ENCODE measurements at places on chromosomes 11 and 22. TPM values are rescaled to one million over a fixed set of nuclear protein-coding genes. Genes with fewer than 3 reads are reported as not detected.

DNA sequence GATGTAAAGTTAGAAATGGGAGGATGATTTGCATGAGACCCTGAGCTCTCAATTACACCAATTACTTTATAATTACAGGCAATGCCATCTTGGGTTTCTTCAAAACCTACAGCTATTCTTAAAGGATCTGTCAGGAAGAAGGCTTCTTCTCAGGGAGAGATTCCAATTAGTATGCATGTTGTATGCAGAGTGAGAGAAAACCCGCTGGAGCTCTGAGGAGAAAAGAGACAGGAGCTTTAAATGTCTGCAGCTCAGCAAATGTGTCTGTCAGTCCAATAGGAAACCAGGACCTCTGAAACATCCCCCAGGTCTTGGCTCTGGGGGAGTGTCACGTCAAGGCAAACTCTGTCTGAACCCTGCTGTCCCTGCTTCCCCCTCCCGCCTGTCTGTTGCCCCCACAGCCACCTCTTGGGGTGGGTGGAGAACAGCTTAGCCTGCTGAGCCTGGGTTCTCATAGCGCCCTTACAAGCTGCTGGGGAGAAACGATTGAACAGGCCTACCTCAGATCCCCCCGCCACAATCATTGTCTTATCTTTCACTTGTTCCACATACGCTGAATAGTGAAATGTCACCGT, 140.2 kb downstream of the SPATA19 start:
- DNase-seq, result no peak

DNA sequence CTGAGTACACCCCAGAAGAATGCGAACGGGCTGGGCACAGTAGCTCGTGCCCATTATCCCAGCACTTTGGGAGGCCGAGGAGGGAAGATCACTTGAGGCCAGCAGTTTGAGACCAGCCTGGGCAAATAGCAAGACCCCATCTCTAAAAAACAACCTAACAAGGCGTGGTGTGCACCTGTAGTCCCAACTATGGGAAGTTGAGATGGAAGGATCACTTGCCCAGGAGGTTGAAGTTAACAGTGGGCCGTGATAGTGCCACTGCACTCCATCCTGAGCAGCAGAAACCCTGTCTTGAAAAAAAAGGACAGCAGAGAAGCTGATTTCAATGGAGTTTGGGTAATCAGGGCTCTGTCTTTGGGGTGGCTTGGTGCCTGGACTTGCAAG, 3.3 kb downstream of the RPLP2 start:
- no peak for DNase-seq

DNA sequence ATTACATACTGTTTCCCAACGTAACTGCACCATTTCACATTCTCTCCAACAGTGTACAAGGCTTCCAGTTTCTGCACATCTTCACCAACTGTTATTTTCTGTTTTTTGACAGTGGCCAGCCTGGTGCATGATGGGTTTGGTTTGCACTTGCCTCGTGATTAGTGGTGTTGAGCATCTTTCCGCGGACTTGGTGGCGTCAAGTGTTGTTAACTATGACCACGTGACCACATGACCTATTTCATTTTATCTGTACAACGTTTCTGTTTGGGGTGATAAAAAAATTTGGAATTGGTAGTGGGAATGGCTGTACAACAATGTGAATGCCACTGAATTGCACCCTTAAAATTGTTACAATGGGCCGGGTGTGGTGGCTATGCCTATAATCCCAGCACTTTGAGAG, 2.5 kb upstream of the YPEL1 start:
- DNase-seq, result no peak

DNA sequence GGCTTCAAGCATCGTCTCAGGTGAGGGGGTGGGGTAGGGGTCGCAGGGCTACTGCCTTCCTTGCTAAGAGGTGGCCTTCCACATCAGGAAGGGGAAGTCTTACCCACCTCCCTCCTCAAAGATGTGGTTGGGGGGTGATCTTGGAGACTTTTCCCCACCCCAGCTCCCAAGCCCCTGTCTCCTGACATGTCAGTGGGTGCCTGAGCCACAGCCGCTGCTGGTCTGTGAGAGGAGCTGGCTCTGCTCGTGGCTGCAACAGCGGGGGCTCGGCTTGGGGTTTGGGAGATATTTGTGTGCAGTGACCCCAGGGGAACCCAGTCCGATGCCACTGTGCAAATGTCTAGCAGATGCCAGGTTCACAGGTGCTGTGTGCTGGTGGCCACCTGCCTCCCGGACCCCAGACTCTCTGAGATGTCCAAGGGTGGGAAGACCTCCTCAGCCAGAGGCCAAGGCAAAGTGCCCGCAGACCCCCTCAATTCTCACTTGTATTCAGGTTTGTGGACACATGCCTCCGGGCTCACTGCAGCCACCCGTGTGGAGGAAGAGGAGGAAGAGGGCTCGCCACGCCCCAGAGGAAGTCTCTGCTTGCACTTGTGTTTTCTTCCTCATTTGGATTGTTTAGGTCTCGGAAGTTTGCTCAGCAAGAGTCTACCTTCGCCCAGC, 1.9 kb downstream of the KCNQ1 start:
- DNase-seq, result no peak

DNA sequence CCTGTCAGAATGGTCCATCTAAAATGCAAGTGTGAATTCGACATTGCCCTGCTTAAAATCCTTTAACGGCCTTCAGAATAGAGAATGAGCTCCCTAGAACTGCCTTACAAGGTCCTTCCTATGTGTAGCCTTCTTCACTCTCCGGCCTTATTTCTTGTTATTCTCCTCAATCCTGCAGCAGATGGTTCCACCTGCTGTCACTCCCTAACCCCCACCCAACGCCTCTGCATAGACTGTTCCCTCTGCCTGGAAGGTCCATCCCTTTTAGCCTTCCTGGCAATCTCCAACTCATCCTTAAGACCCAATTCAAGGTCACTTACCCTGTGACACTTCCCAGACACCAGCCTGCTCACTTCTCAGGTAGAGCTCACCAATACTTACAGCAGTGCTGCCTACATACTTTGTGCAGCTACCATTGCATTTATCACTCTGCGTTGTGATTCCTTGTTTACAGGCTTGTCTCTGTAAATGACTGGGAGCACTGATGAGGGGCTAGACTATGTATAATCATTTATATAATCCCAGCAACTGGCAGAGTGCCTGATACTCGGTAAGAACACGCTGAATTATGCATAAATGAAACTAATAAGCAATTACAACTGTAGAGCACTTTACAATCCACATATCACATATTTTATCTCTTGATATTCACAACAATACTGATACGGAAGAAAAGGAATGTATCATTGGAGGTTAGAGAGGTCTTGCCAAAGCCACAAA, 58.9 kb downstream of the CLPB start:
- DNase-seq, result no peak

Gene ARHGAP32
- total RNA-seq, result 4.2 TPM
